Body of pancreas (tissue), 4 donors: ENCODE measurements at places on chromosomes 16 and 17. TPM values are rescaled to one million over a fixed set of nuclear protein-coding genes. Genes with fewer than 3 reads are reported as not detected.

DNA sequence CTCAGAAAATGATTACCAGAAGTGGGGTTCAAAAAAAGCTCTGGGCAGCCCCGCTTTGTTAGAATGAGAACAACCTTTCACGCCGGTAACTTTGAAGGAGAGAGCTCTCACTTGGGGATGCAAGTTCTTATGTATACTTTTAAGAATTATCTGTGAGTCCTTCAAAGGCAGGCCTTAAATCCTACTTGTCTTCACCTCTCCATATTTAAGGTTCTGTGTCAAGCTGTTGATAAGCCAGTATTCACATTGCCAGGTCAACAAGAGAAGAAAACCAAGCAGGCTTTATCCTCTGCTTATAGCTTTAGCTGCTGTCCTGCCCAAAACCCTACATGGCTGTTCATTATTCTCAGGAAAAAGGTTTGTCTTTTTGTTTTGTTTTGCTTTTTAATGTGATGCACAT, 42.9 kb downstream of the CDRT4 start:
- DNase-seq, result no peak

DNA sequence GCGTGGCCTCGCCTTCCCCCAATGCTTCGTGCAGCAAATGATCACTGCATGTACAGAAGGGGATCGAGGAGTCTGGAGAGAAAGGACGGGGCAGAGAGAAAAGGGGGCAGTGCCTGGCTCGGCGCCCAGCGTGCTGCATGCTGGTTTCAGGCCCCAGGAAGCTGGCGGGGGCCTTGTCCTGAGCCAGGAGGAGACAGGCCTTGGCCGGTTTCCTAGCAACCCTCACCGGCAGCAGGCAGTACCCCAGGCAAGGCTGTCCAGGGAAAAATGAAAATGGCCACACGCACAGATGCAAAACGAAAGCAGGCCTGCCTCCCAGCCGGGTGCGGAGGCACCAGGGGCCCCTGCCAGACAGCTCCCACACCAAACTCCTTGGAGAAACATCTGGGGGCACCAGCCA, 126.3 kb downstream of the ZFHX3 start:
- DNase-seq, result peak; percentile 66

GRCh38 chr16:88442727-88443576, 10.1 kb upstream of the ZFPM1 start:
- peak; percentile 88 for DNase-seq

DNA sequence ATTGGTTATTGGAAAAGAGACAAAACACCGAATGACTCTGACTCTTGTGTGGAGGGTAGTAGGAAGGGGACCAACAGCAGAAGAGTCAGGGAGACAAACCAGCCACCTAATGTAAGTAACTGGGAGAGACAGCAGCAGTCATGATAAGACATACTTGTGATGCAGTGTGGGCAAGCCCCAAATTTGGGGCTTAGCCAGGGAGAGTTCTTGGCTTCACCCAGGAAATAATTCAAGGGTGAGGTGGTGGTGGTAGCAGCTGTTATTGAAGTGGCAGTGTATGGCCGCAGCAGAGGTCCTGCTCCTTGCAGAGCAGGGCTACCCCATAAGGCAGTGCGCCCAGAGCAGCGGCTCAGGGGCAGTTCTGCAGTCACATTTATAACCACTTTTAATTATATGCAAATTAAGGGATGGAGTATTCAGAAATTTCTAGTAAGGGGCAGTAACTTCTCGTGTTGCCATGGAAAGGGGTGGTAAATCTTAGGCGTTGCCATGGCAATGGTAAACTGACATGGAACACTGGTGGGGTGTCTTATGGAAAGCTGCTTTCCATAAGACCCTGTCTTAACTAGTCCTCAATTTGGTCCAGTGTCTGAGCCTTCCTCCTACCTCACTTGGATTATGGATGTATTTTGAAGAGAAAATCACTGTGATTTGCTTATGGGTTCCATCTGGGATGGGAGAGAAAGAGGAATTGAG, 317.1 kb downstream of the PHKB start:
- DNase-seq, result no peak

Gene SLC38A8
- not detected for total RNA-seq

Gene SLC13A2
- total RNA-seq, result not detected

GRCh38 chr17:41537990-41538389, 9.9 kb upstream of the KRT19 start:
- DNase-seq, result no peak

DNA sequence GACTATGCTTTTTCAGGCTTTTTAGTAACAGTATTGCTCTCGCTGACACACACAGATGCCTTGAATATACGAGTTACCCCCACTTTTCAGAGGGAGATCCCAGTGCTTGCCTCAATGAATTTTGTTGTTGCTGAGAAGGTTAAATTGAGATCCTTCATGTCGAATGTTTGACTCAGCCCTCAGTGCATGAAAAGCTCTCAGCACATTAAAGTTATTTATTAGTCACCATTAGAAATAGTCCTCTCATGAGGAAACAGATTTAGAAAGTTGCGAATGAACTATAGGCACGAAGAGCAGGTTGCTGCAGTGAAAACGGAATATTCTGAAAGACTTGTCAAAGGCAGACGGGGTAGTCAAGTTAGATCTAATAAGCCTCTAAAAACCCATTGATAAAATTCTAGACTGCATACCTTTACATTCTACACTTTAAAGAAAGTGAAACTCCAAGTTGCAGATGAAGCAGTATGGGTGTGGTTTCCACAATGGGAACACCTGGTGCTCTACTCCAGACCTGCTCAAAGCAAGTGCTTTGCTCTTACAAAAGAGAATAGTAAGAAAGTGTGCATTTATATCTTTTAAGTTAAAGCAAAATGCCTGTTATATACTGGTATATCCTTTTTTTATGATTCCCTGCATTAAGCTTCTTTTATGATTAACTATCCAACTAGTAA, 238.1 kb downstream of the MAF start:
- no peak for DNase-seq

GRCh38 chr16:54657058-54657708, 273.5 kb upstream of the IRX5 start:
- DNase-seq, result peak; percentile 55

- DNase-seq, result peak; percentile 19
These were observed 164.5 kb upstream of the CHMP6 start for GRCh38 chr17:80826955-80827645.

Gene FNDC8
- not detected for total RNA-seq
